OCI-M1 (cell line): ENCODE measurements at places on chromosomes 2 and 18.

- DNase-seq, result no peak
Observed at GRCh38 chr2:159623436-159623835, 7.1 kb upstream of the BAZ2B start.

GRCh38 chr2:181077128-181077709 is 96.8 kb downstream of the UBE2E3 start:
- peak; percentile 75 for DNase-seq

DNA sequence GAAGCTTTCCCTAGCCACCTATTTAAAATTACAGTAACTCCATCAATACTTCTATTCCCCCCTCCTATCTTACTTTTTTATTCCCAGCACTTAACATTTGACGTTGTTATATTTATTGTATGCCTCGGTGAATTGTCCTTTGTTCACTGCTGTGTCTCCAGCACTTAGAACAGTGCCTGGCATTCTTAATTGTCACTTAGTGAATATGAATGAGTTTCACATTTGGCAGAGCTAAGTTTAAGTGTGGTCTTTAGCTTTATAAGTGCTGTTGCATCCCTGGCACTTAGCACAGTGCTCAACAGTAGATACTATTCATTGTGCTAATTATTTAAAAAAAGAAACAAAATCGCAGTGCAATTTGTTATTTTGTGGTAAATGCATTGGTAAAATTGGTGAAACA is 1.7 kb downstream of the RMP24 start:
- no peak for DNase-seq

- DNase-seq, result no peak
Observed at GRCh38 chr2:109134741-109135358, 5.8 kb downstream of the SH3RF3 start.

DNA sequence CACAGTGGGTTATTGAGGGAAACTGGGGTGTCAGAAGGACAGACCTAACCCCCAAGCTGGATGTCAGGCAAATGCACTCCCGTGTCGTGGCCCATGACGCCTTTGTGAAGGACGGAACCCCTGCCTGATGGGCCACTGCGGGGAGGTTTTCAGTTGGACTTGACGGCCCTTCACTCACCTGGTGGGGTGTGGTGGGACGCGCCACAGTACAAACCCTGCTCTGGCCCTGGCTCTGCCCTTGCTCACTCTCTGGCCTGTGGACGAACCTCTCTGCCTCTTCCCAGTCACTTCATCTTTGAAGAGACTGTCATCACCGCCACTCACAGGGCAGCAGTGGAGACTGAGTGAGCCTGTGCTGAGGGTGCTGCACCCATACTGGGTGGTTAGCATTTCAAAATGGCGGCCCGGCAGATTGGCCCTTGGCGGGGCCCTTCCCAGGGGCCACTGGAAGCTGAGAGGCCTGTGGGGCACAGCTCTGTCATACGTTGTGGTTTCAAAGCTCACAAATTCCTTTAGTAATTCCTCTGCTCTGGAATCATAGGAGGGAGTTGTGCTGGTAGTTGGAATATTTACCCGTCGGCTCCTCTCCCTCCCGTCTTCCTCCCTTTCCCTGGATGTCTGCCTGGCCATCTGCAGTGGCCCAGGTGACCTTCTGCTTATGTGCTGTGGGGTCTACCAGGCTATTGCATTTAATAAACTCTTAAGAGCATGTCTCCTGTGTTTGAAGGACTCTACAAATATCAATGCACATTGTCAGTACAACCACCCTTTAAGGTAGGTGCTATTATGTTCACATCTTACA is 200.6 kb downstream of the CTIF start:
- DNase-seq, result no peak

- no peak for DNase-seq
Observed at GRCh38 chr18:36349552-36349951, 52.0 kb downstream of the FHOD3 start.

- no peak for DNase-seq
Observed at GRCh38 chr18:36153203-36153602, 23.5 kb downstream of the ELP2 start.

DNA sequence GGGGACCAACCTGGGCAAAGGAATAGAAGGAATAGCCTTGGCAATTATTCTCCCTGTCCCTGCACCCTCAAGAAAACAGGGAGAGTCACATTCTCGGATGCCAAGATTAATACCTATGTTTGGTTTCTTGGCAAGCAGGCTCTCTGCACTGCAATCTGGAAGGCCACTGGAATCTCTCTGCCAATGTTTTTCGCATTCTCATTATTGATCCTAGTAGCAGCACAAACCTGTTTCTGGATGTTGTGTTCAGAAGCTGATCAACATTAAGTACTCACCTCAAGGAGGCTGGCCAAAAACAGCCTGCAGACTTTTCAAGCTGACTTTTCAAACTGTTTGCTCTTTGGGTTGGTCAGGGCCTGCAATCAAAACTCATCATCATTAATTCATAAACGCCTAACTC is 62.2 kb downstream of the CLHC1 start:
- DNase-seq, result no peak

GRCh38 chr2:182072861-182073260 is 87.2 kb downstream of the PPP1R1C start:
- no peak for DNase-seq

GRCh38 chr2:71671203-71671854 is 218.0 kb downstream of the DYSF start:
- DNase-seq, result no peak

DNA sequence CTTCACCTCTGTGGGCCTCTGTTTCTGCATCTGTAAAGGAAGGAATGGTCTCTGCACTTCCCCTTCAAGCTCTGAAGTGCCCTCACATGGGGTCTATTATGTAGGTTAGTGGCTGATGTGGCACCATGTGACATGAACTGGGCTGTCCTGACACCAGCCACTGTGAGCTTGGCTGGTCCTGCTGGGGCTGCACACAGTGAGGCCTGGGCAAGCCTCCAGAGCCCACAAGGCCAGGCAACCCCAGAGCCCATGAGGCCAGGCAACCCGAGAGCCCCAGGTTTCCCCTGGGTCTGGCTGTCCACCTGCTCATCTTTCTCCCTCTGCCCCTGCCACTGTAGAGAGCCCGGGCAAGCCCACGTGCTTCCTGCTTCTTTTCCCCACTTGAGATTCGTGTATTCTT is 150.1 kb upstream of the SMAD2 start:
- DNase-seq, result no peak

DNA sequence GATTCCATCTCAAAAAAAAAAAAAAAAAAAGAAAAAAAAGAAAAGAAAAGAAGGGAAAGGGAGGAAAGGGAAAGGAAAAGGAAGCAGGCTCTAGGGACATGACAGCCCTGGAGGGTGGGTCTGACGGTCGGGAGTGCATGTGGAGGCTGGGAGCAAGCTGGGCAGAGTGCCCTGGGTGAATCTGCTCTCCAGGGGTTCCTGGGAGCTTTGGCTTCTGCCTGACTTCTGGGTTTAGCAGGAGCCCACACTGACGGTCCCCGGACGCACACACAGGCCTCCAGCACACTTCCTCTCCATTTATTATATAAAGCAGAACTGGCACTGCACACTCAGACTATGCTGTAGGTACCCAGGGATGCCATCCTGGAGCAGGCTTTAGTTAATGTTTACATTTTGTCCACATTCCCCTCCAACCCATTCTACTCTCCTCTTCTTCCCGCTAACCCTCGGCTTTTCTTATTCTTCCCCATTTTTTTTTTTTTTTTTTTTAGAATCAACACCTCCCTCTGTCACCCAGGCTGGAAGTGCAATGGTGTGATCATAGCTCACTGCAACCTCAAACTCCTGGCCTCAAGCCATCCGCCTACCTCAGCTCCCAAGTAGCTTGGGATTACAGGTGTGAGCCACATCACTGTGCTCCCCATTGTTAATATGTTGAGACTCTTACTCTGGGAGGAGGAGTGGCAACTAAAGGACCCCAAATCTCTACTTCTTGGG is 151.1 kb upstream of the SLC1A4 start:
- no peak for DNase-seq

DNA sequence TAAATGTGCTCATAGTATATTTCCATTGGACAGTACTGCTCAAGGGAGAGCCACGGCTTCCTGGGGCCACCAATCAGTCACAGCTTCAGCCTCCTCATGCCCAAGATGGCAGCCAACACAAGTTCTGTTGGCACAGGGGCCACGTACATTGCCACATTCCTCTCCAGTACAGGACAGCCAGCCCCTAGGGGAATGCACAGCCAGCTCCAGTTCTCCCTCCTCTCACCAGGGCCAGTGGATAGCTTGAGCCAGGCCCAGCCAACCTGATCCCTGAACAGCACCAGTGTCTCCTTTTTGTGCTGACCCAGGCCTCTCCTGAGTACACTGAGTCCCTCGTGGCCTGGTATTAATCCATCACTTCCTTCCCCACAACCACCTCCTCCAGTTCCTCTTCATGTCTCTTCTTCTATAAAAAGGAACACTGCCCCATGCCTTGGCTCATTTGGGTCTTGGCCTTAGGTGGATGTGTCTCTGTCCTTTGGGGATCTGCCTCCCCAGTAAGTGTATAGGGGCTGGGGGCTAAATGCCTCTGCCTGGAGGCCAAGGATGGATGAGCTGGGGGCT is 168.7 kb downstream of the TNS1 start:
- no peak for DNase-seq

- no peak for DNase-seq
Observed at GRCh38 chr2:203399031-203399430, 70.8 kb downstream of the ABI2 start.

DNA sequence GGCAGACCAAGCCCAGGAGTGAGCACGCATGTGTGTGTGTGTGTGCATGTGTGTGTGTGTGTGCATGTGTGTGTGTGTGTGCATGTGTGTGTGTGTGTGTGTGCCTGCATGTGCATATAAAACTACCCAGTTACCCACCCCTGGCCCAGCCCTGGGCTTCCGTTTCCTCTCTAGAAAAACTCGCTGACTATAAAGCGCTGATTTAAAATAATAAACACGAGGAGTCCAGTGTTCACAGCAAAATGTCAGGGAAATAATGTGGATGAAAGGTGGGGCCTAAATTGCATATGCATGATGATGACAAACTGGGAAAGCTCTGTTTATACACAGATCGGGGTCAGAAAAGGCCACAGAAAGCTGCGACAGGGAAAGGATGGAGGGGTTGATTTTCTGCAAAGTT is 7.5 kb downstream of the ADCY3 start:
- no peak for DNase-seq

DNA sequence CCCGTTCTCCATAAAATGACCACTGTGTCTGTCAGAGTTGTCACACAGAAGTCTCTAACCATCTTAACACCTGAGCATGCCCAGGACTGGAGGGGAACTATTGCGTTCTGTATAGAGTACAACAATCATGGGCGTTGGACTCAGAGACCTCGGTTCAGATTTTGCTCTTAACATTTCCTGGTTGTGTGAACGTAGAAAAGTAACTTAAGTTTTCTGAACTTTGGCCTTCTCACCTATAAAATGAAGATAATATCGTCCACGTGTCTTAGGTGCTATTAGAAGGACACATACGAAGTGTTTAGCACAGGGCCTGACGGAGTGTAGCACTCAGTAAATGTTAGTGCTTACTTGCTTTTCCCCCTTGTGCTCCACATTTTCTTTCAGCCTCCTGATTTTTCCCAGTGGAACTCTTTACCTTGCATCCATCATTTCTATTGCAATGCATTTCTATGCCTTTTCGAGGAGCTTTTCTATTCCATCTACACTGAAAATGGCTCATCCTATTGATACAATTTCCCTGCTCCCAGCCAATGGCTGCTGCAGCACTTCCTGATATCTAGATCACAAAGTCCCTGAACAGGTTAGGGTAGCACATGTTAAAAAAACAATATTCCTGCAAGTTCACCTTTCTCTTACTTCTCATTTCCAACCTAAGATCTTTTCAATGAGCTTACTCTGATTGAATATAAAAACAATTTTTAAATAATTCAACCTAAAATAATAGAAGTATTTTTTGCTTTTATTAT is 22.7 kb downstream of the DPP10 start:
- DNase-seq, result no peak
